AG04450 (cell line): ENCODE measurements at places on chromosomes 5 and 9. TPM values are rescaled to one million over a fixed set of nuclear protein-coding genes. Genes with fewer than 3 reads are reported as not detected.

The DOCK2 gene
- 1.2 and 1.6 TPM in 2 replicates for polyA plus RNA-seq

The EXD3 gene
- 4.0 and 5.4 TPM in 2 replicates for polyA plus RNA-seq

The OR2K2 gene
- polyA plus RNA-seq = not detected in 2 replicates

The PCDHA6 gene
- 0.02 and 0.09 TPM in 2 replicates for polyA plus RNA-seq

The ASS1 gene
- 99.5 and 115 TPM in 2 replicates for polyA plus RNA-seq

The CCL19 gene
- not detected in 2 replicates for polyA plus RNA-seq

The SPTAN1 gene
- polyA plus RNA-seq = 211 and 275 TPM in 2 replicates

The LHFPL2 gene
- polyA plus RNA-seq = 19.4 and 20.1 TPM in 2 replicates

The HDAC3 gene
- 78.3 and 82.2 TPM in 2 replicates for polyA plus RNA-seq

The RNF180 gene
- polyA plus RNA-seq = 0.02 and 0.11 TPM in 2 replicates

The GCNT4 gene
- polyA plus RNA-seq = 0.69 and 0.77 TPM in 2 replicates

The PCDHGB2 gene
- 4.6 and 4.8 TPM in 2 replicates for polyA plus RNA-seq

The AMBP gene
- 0.67 and 0.74 TPM in 2 replicates for polyA plus RNA-seq

The CDC25C gene
- 3.2 and 4.8 TPM in 2 replicates for polyA plus RNA-seq

The DDX4 gene
- not detected in 2 replicates for polyA plus RNA-seq

The MARVELD2 gene
- 0.96 and 1.0 TPM in 2 replicates for polyA plus RNA-seq

The RETREG1 gene
- polyA plus RNA-seq = 0.14 TPM in 1 of 2 replicates, not detected in the other

The GMCL2 gene
- polyA plus RNA-seq = not detected in 2 replicates

The UBE2R2 gene
- polyA plus RNA-seq = 38.8 and 42.2 TPM in 2 replicates

The TMEM38B gene
- 5.1 and 7.5 TPM in 2 replicates for polyA plus RNA-seq

The FAT2 gene
- 0.01 TPM in 1 of 2 replicates, not detected in the other for polyA plus RNA-seq

The CDH10 gene
- polyA plus RNA-seq = not detected in 2 replicates

The LHX6 gene
- not detected in 2 replicates for polyA plus RNA-seq

The TEX53 gene
- not detected in 2 replicates for polyA plus RNA-seq

The CA9 gene
- 1.2 and 1.3 TPM in 2 replicates for polyA plus RNA-seq

The INSL4 gene
- 0.05 TPM in 1 of 2 replicates, not detected in the other for polyA plus RNA-seq

The RMRP gene
- 173 and 306 TPM in 2 replicates for polyA plus RNA-seq

The ADAMTSL2 gene
- polyA plus RNA-seq = not detected in 2 replicates

The OR13F1 gene
- polyA plus RNA-seq = not detected in 2 replicates

The RLN2 gene
- not detected in 2 replicates for polyA plus RNA-seq

The GZMA gene
- not detected in 2 replicates for polyA plus RNA-seq

The SLC36A3 gene
- polyA plus RNA-seq = not detected in 2 replicates

The ADGRD2 gene
- polyA plus RNA-seq = not detected in 2 replicates

The PCDHB2 gene
- polyA plus RNA-seq = 0.86 and 1.1 TPM in 2 replicates

The HACD4 gene
- 8.5 and 12.1 TPM in 2 replicates for polyA plus RNA-seq

The FAM78A gene
- polyA plus RNA-seq = 0.26 and 0.40 TPM in 2 replicates

The IGFBPL1 gene
- 0.07 TPM in 1 of 2 replicates, not detected in the other for polyA plus RNA-seq

The C5orf24 gene
- 73.0 and 92.3 TPM in 2 replicates for polyA plus RNA-seq

The CCNI2 gene
- not detected in 2 replicates for polyA plus RNA-seq

The SPAG8 gene
- polyA plus RNA-seq = 0.56 and 0.58 TPM in 2 replicates

The SLC36A2 gene
- not detected in 2 replicates for polyA plus RNA-seq

The SLCO6A1 gene
- polyA plus RNA-seq = not detected in 2 replicates

The TRIM7 gene
- 0.66 and 1.1 TPM in 2 replicates for polyA plus RNA-seq

The BHMT2 gene
- 8.9 and 9.6 TPM in 2 replicates for polyA plus RNA-seq

The THBS4 gene
- polyA plus RNA-seq = 0.94 and 1.2 TPM in 2 replicates

The C9orf153 gene
- 0.30 TPM in 1 of 2 replicates, not detected in the other for polyA plus RNA-seq

The PLPP7 gene
- 0.57 and 0.76 TPM in 2 replicates for polyA plus RNA-seq

The IL5 gene
- not detected in 2 replicates for polyA plus RNA-seq

The PPP1R26 gene
- polyA plus RNA-seq = 3.2 and 3.3 TPM in 2 replicates

The SPAAR gene
- 0.17 and 0.27 TPM in 2 replicates for polyA plus RNA-seq

The CDH18 gene
- 0.19 and 0.27 TPM in 2 replicates for polyA plus RNA-seq

The HINT1 gene
- 468 and 624 TPM in 2 replicates for polyA plus RNA-seq

The ANKRD55 gene
- polyA plus RNA-seq = not detected in 2 replicates

The LAMC3 gene
- not detected in 2 replicates for polyA plus RNA-seq

The CEL gene
- polyA plus RNA-seq = 0.24 and 0.41 TPM in 2 replicates
